ENCODE measurements at places on chromosomes 13 and 19.

DNA sequence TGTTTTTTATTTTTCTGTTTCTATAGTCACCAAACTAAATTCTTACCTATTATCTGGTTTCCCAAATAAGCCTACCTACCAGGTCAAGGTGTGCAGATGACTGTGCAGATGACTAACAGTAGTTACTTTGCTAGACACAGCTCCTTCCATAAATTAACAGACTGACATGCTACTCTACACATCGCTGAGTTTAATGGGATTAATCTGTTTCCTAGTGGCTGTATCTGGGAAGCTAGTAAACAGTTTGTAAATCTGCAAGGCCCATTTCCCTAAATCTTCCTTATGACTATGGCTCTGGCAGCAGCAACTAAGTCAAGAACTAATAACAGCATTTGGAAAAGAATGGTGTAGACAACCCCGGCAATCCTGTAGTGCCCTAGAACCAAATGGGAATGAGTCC is 27.9 kb downstream of the MIPEP start:
- DNase-seq = no peak

DNA sequence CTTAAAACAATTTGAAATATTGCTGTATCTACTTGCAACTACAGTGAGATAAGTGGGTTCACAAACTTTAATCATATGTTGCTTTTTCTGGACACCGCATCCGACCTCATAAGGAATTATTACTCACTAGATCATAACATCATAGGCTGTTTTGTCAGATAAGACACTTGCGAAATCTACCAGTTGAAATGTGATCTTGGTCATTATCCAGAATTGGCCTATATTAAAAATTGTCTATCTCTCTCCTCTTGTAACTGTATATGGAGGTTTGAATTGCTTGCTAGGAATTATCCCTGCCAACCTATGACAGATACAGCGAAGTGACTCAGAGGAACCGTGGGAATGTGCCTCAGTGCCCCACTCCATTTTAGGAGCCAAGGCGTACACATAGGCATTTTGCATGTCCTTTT is 117.0 kb upstream of the POSTN start:
- DNase-seq = no peak

DNA sequence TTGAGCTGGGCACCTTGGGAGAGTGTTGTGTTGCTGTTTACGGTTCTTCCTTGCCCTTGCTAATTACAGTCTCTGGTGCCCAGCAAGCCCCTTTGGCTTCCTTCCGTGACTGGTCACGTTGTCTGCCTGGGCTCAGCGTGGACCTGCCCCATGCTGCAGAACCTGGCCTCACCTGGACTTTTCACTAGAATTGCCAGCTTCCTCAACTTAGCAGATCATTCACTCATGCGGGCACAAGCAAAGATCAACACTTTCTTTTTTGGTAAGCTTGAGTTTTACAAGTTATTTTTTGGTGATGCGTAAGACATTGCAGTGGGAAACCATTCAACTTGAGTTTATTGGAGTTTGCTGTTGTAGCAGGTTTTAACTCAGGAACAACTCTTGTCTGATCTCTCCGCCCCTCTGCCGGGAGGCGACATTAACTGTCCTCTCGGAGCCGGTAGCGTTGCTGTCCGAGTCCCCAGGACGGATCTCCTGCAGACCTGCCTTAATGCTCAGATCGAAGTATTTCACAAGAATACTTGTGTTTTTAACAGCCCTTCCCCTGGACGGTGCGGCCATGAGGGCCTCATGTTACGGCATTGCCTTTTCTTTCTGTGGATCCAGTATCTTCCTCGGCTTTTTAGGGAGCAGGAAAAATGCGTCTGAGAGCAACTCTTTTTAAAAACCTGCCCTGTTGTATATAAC is 15.7 kb upstream of the TEX29 start:
- no peak for DNase-seq

- peak; percentile 54 for DNase-seq
These were observed 13.1 kb downstream of the DNM2 start for GRCh38 chr19:10730932-10731331.

DNA sequence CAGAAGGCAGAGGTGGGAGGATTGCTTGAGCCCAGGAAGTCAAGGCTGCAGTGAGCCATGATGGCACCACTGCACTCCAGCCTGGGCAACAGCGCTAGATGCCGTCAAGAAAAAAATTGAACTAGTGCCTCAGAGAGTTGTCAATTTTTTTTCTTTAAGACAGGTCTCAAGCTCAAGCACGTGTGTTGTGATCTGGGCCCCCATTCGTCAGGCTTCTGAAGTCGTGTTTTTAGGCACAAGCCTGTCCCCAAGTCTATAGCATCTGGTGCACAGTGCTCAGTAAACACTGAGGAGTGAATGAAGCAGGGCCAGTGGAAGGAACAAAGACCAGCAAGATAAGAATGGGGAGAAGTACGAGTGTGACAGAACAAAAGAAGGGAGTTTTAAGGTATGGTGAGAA is 23.7 kb upstream of the LAMP1 start:
- DNase-seq = no peak

DNA sequence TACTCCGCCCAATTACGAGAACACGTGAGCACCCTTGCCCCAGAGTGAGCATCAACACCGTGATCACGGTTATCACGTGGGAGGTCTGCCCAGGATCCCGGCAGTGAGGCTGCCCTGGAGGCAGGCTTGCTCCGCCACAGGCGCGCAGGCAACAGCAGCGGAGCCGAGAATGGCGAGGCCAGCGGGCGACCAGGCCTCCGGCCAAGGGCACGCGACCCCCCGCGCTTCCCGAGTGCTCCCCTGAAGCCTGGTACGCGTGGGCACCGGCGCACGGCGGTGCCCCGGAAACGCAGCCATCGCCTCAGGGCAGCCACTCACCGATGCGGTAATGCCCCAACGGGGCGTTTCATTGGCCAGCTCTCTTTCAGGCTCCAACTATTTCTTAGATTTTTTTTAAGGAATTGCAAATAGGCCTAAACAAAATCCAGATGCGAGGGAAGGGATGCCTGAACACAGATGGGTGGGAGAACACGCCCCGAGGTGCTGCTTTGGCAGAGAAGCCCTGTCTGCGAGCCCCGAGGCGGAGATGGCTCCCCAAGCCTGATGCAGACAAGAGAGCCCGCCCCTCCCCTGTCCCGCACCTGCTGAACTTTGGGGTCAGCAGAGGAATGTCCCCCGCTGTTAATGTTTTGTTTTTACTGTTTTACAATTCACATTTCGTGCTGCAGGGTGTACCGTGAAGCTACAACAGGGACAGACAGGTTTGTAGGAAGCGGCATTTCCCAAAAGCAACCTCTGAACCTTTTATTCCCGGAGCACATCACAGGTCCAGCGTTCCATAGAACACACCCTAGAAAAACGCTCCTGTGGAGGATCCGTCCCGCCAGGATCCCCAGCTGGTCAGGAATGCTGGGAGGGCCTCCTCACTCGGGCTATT is 132.7 kb downstream of the ZDHHC20 start:
- peak; percentile 86 for DNase-seq

GRCh38 chr19:43470288-43470687 is 4.9 kb upstream of the LYPD3 start:
- DNase-seq = no peak

DNA sequence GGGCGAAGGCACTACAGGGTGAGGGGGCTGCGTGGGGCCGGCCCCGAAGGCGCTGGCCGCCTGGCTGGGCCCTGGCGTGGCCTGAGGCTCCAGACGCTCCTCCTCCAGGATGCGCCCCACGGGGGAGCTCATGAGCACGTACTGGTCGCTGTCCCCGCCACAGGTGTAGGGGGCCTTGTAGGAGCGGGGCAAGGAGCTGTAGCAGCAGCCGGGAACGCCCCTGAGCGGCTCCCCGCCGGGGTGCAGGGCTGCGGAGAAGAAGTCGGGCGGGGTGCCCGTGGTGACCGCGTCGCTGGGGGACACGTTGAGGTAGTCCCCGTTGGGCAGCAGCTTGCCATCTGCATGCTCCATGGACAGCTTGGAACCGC is 3.0 kb downstream of the IRS2 start:
- peak; percentile 73 for DNase-seq

DNA sequence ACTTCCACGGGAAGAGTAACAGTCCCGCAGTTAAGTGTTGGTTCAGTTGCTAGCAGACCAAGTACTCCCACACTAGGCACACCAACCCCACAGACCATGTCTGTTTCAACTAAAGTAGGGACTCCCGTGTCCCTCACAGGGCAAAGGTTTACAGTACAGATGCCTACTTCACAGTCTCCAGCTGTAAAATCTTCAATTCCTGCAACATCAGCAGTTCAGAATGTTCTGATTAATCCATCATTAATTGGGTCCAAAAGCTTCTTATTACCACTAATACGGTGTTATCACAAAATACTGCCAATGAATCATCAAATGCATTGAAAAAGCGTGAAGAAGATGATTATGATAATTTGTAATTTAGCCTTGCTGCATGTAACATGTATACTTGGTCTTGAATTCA is 95.8 kb downstream of the URI1 start:
- DNase-seq = no peak

DNA sequence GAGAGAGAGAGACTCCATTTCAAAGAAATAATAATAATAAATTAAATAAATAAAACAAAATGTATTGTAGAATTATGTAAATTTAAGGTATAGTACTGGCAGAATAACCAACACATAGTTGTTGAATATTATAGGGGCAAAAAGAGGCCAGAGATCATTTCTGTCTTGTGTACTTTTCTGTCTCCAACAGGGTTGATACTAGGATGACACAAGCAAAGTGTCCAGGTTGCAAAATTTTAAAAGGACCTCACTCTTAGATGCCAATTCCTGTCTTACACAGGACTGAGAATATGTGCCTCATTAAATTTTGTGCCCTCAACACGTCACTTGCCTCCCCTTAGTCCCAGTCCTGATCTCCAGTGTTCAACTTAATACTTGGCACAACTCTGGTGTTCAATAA is 2.2 kb upstream of the AP2S1 start:
- no peak for DNase-seq

DNA sequence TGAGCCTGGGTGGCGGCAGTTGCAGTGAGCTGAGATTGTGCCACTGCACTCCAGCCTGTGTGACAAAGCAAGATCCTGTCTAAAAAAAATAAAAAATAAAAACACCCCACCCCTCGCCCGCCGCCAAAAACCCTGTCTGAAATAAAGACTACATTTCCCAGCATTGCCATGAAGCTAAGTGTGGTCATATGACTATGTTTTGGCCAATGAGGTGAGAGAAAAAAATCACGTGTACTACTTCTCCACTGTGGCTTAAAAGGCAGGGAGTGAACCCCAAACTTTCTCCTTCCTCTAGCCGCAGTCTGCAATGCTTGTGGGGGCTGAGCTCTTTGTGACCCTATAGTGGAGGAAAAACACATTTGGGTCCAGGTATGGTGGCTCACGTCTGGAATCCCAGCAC is 54.9 kb downstream of the COLGALT1 start:
- DNase-seq = peak; percentile 72

GRCh38 chr13:27654816-27655215 is 33.1 kb downstream of the POLR1D start:
- no peak for DNase-seq

Measured in H7 (cell line).